KBM-7 (cell line): ENCODE measurements at places on chromosomes 7 and 10.

DNA sequence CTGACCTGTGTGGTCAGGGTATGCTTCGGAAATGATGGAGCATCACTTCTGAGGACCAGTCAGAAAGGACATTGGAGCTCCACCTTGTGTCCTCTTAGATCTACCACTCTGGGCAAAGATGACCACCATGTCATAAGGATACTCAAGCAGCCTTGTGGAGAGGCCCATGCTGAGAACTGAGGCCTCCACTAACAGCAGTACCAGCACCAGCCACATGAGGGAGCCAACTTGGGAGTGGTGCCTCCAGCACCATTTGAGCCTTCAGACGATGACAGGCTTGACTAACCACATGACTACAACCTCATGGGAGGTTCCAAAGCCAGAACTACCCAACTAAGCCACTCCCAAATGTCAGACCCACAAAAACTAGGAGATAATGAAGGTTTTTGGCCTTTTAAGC is 116.0 kb downstream of the NPTX2 start:
- peak; percentile 73 for DNase-seq

DNA sequence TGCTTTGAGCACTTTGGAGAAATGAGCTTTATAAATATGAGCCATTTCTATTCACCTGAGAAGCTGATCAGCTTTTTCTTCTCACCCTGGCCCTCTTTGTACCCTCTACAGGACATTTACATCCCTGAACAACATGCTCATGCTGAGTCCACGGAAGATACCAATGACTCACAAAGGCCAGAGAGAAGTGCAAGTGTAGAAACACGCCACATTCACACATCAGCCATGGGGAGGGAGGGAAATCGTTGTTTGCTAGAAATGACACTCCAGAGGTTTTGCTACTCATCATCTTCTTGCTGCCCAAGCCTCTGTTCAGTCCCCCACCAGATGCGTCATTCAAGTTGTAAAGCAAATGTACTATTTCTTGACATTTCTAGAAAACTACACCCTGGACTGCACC is 2.8 kb upstream of the UCN3 start:
- no peak for DNase-seq

DNA sequence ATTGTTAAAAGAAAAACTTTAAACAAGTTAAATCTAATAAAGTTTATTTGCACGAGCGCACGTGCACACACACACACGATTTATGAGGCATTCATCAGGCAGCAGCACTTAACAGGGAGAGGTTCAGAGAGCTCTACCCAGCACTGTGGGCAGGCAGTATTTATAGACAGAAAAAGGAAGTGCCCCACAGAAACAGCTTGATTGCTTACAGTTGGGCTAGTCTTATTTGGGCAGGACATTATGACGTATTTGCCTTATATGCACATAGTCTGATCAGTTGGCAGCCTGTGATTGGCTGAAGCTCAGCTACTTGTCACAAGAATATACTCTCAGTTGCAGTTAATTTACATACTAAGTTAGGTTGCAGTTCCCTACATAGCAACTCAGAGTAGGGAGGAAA is 1.2 kb upstream of the SDHAF3 start:
- DNase-seq, result peak; percentile 93

- no peak for DNase-seq
Measured at GRCh38 chr7:18426564-18427226, 68.9 kb upstream of the HDAC9 start.

DNA sequence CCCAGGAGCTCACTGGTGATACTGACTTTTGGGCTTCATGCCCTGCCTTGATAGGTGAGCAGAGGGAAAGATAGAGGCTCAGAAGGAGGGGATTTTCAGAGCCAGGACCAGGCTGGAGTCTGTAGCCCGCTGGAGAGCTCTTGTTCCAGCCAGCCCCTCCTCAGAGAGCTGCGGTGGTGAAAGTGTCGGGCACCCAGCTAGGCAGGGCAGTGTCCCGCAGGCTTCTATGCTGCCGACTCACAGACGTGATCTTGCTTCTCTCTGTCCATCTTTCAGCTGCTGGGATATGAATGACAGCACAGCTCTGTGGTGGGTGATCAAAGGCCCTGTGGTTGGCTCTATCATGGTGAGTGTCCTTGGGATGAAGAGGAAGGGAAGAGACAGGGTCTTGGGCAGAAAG is 35.2 kb downstream of the ADCYAP1R1 start:
- no peak for DNase-seq

GRCh38 chr7:50648570-50649169 is 83.5 kb upstream of the DDC start:
- DNase-seq, result no peak

- DNase-seq, result no peak
Measured at GRCh38 chr10:6174201-6174874, 28.4 kb upstream of the PFKFB3 start.

GRCh38 chr7:151139071-151139790 is 28.3 kb downstream of the GBX1 start:
- no peak for DNase-seq

DNA sequence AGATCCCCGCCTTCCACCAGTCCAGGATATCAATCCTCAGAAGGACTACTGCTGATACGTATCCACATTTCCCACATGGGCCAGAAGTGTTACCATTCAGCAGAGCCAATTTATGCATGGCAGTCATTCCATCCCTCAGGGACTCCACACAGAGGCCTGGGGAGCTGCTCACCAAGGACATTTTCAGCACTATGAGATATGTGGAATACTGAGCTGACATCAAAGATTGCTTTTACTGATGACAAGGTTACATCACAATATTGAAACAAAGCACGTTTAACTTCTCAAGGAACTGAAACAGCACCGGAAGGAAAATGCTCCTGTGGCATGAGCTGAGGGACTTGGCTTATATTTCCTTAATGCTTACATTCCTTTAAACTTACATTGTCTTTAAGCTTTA is 335.1 kb downstream of the BMPER start:
- no peak for DNase-seq
